ENCODE measurements at places on chromosomes 2 and 18.

- no peak for DNase-seq
These were observed 10.7 kb downstream of the USP34 start for GRCh38 chr2:61460163-61460562.

- DNase-seq: peak; percentile 61
These were observed 4.6 kb upstream of the ARID5A start for GRCh38 chr2:96531872-96532505.

GRCh38 chr18:70195852-70196434, 9.5 kb downstream of the RTTN start:
- no peak for DNase-seq

DNA sequence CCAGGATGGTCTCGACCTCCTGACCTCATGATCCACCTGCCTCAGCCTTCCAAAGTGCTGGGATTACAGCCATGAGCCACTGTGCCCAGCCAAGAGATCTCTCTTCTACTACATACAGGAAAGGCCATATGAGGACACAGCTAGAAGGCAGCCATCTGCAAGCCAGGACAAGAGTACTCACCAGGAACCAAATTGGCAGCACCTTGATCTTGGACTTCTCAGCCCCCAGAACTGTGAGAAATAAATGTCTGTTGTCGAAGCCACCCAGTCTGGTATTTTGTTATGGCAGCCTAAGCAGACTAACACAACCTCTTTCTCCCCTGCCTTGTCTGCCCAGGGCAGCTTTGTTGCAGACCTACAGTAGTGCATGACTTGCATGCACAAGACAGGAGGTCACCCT, 211.3 kb upstream of the HAAO start:
- no peak for DNase-seq

GRCh38 chr2:19807866-19808265, 93.9 kb downstream of the TTC32 start:
- no peak for DNase-seq

DNA sequence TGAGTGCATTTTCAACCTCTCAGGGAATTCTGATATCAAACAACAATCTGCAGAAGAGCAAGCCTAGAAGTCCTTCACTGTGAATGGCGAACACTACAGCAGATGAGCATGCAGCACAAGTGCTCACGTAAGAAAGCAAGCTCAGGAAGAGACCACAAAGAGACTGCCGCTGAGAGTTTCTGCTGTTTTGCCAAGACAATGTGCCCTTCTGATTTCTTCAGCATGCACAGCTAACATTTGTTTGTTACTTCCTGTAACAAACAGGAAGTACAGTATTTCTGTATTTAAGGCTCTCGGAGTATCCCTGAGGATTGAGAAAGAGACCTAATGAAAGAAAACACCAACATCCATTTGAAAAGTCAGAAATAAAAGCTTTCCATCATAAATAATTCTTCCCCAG, 45.9 kb downstream of the MBOAT2 start:
- no peak for DNase-seq

DNA sequence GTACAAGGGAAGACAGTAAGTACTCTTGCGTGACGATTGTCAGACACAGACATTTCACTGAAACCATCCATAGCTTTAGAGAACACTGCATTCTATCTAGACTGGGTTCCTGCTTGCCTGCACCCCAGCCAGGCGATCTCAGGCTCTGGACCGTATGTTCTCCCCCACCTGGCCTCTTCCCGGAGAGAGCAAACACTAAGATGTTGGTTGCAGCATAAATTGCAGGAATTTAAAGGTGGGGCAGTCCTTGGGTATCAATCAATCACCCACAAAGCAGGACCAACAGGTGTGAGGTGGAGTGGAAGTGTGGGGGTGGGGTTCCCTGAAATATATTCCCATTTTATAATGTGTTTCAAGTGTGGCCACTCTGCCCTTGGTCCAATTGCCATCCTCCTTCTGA, 103.6 kb upstream of the TGFA start:
- no peak for DNase-seq

DNA sequence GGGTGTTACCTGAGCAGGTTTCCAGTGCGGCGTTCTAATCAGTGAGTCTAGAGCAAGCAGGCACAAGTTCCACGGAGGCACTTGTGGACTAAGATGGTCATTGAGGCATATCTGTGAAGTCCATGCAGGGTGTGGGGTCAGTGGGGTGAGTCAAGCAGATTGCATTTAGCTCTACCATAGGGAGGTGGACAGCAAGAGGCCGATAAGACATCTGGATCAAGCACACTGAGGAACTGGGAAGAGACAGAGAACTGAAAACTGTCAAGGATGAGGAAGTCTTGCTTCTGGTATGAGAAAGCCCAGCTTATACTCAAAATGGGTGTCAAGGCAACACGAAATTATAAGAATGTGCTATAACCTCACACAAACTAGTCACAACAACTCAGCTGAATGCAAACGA, 61.2 kb upstream of the SLC39A10 start:
- no peak for DNase-seq

- no peak for DNase-seq
These were observed 40.6 kb downstream of the BOLA3 start for GRCh38 chr2:74107071-74107470.

DNA sequence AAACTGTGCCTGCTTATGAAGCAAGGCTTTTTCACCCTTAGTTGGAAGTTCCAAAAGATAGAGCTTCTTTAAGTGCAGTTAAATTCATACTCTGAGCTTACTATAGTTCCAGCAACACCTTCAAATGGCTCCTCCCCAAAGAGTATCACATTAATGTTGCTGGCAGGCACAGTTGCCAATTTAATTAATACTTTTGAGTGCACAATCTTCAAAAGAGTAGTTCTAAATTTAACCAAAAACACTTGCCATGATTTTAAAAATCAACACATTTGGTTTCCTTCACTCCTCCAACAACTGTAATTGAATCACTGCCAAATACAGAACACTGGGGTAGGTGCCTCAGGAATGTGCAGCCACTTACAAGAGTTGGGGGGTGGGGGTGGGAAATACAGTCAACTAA, 150.6 kb upstream of the UBE2E3 start:
- no peak for DNase-seq

- DNase-seq: no peak
These were observed 106.9 kb downstream of the FARSB start for GRCh38 chr2:222548992-222549391.

- DNase-seq: no peak
These were observed 21.9 kb upstream of the RNF149 start for GRCh38 chr2:101330253-101330933.

- DNase-seq: no peak
These were observed 12.4 kb downstream of the KLHL14 start for GRCh38 chr18:32760391-32760790.

- DNase-seq: no peak
These were observed 428 bp downstream of the TCF4 start for GRCh38 chr18:55587418-55588110.

DNA sequence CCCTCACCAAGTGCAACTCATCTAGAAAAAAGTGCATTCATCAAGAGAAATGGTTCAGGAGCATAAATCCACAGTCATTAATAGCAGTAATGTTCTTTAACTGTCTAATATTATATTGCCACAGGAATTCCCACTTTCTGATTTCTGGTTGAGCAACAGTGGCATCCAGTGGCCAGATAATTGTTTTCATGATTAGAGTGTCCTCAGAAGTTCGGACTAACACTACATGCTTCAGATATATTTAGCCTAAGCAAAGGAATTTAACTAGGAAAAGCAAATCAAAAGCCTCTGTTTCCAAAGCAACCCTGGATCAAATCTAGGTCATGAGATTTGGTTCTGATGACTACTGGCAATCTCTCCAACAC, 9.8 kb upstream of the ERBB4 start:
- DNase-seq: no peak

DNA sequence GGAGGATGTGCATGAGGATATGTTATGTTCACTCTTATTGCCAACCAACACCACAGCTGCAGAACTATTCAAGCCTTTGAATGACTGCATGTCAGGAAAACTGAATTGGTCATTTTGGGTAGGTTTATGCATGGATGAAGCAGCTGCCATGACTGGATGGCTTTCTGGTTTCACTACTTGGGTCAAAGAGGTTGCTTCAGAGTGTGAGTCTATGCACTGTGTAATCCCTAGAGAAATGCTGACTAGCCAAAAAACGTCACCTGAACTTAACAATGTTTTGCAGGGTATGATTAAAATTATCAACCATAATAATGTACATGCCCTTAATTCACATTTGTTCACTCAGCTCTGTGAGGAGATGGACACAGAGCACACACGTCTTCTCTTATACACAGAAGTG, 206.7 kb upstream of the RBBP8 start:
- no peak for DNase-seq

- DNase-seq: no peak
These were observed 4.3 kb downstream of the MC2R start for GRCh38 chr18:13910986-13911385.

- DNase-seq: no peak
These were observed 35.4 kb upstream of the TMEM182 start for GRCh38 chr2:102726128-102727087.

DNA sequence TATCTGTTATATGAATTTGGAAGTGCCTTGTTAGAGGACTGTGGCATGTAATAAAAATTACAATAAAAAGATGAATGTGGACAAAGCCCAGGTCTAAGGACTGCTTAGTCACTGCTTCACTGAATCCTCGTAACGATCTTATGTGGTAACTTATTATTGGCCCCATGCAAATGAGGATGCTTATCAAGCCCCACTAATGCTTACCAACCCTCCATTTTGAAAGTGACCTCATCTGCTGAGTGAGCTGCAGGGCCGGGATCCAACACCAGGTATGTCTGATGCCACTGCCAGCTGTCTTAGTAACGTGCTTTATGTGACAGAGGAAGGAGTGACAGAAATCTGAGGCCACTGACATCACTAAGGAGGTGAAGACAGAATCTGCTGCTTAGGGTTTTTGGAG, 65.3 kb upstream of the CCDC85A start:
- DNase-seq: no peak

DNA sequence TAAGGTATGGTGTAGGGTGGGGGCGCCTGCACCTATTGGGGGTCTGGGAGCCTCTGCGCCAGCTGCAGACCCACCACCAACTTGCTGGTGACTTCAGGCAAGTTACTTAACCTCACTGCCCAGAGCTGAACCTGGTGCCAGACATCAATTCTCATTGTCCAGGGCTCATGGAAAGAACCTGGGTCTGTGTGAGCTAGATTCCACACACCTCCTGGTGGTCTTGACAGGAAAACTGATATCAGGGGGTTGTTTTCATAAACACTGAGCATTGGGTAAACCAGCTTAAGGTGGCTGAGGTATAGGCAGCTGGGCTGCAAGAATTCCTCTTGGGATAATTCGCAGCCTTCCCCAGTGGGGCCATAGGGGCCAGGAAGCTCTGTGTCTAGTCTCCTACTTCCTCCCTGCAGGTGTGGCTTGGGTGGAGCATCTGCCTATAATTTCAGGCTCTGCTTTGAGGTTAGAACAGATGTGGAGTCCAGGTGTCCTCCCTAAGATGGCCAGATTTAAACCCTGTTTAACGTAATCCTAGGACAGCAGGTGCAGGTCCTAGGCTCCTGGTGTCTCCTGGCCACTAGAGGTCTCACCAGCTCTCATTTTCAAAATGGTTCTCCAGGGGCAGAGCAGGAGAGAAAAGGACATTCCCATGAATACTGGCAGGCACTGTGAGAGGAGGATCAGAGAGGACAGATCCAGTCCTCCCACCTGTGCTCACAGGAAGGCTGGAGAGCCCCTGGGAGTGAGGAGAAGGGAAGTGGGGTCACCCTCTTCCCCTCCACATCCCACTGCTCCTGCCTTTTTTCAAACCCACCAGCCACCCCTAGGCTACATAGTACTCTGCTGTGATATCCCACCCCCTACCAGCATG, 100.4 kb upstream of the SMAD2 start:
- no peak for DNase-seq

- DNase-seq: no peak
These were observed 23.5 kb upstream of the GNAL start for GRCh38 chr18:11665587-11665986.

- DNase-seq: no peak
These were observed 94.1 kb upstream of the NXPH2 start for GRCh38 chr2:138874251-138874650.

GRCh38 chr18:78905334-78905733, 74.3 kb upstream of the SALL3 start:
- no peak for DNase-seq

DNA sequence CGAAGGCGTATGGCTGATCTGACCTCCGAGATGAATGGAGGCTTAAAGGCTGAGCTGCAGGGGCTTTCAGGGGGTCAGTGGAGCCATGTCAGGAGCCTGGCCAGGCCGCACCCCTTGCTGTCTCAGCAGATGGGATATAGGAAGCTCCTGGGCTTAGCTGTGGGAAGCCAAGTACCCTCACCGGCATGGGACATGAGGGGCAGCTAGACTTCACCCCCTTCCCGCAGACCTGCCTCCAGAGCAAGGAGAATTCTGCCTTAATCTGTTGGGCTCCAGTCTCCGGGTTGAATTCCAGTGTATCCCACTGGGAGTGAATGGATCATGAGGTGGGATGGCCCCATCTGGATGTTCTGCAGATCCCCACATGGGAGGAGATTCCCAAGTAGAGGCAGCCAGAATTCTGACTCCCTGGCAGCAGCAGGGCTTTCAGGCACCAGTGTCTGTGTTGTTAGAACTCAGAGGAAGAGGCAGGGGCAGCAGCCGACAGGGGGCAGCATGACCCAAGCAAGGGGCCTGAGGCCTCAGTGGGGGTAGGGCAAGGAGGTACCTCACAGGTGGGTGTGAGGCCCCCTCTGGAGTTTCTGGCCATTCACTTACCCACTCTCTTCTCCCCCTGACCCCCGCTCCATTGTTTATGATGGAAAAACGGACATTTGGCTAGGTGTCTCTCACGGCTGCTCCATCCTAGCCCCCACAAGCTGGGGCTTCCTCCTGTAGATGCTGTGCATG, 19.1 kb downstream of the CAPG start:
- DNase-seq: peak; percentile 46

DNA sequence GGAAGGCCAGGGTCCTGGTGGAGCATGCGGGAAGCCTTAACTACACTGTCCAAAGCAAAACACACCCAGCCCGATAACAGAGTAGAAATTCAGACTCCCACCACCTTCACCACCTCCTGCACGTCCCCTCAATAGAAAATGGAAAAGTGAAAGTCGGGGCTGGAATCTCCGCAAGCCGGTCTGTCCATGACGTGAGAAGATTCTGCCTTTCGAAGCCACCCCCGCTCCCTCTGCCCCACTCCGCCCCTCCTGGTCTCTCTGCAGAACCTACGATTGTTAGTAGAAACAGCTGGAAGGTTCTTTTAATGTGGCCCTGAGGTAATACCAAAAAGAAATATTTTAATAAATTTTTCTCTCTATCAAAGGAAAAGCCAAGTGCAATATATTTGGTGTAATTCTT, 116.4 kb downstream of the GBX2 start:
- no peak for DNase-seq

DNA sequence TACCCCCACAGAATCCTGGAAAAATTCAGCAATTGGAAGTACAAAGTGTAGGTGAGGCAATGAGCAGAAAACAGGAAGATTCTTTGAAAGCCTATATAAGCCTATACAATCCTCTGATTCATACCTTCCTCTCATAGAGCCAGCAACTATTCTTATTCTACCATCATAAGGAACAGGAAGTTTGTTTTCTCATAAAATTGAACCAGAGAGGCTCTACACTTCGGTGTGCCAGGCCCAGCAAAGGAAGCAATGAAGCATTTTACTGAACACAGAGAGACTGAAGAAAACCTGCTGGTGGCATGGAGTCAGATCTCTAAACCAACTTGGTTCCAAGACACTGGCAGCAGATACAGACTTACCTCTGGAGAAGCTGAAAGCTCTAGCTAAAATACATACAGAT, 18.7 kb downstream of the CASP8 start:
- DNase-seq: no peak

Data from activated T-helper 1 cell treated with anti-CD3 and anti-CD28 coated beads, Interleukin-2, amount 50 U/mL, for 16 hours (primary cell).